Neural crest cell (in vitro differentiated cells): ENCODE measurements at places on chromosomes 16 and 17. TPM values are rescaled to one million over a fixed set of nuclear protein-coding genes. Genes with fewer than 3 reads are reported as not detected.

The NOXO1 gene
- total RNA-seq = 0.63 and 0.75 TPM in 2 replicates

The ADCY7 gene
- total RNA-seq = 6.9 and 8.8 TPM in 2 replicates

The NPIPB2 gene
- 10.1 and 12.4 TPM in 2 replicates for total RNA-seq

The TAT gene
- total RNA-seq = not detected in 2 replicates

The PRAC2 gene
- total RNA-seq = not detected in 2 replicates

The TBX6 gene
- 0.79 and 1.2 TPM in 2 replicates for total RNA-seq

The KRT20 gene
- not detected in 2 replicates for total RNA-seq

The KRTAP4-9 gene
- total RNA-seq = not detected in 2 replicates

The MYH1 gene
- total RNA-seq = not detected in 2 replicates

GRCh38 chr16:9159839-9160550 is 68.6 kb downstream of the HAPSTR1 start:
- peak; percentile 63 for DNase-seq

DNA sequence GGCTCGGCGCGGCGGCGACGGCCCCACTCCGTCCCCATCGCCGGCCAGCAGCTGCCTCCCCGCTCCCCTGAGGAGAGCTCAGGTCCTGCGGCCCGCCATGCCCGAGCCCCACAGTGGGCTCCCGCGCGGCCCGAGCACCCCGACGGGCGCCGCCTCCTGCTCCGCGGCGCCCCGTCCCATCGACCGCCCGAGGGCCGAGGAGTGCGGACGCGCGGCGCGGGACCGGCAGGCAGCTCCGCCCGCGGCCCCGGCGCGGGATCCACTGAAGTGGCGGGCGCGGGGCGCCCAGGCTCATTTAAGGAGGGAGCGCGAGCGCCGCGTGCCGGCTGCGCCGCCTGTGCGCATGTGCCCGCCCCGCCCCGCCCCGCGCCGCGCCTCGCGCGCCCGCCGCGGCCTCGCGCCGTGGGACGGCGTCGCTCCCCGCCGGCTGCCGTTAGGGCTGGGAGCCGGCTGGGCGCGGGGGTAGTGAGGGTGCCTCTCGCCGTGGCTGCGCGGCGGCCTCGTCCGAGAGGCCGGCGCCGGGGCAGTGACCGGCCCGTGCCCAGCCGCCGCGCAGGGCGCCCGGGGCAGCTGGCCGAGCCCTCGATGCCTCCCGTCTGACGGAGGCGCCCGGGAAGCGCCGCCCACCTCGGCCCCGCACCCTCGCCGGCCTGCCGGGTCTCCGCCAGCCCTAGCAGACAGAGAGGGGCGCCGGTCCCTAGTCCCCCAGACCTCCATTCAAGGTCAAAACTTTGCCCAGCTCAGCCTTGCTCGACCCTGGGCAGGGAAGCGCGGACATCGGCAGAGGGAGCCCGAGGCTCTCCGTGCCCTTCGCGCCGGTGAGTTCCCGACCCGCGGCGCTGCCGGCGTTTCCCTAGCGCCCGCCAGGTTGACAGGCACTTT is at the start of gene NETO2:
Gene NETO2, minus strand, starts transcription at position 269 of the 882 bp plus-strand sequence. CDS start 333 bp downstream, outside the sequence.
- DNase-seq = peak; percentile 58

GRCh38 chr17:55117164-55117563 is 147.6 kb upstream of the HLF start:
- no peak for DNase-seq

- no peak for DNase-seq
Measured at GRCh38 chr17:30368912-30369720, 9.6 kb upstream of the CPD start.

DNA sequence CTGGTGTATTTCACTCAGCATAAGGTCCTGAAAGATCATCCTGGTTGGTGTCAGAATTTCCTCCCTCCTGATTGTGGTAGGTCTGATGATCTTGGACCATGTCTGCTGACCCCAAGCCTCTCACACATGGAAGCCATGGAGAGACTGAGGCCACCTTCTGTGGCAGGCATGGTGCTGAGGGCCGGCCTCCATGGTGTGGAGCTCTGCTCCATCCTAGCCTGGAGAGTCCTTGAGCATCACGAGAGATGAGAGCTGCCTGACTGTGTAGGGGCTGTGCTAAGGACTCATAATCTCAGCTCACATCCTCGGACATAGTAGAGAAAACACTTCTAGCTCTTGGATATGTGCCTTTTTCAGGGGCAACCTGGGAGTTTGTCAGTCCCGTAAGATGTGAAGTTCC is 40.6 kb downstream of the MPRIP start:
- no peak for DNase-seq

- DNase-seq = no peak
Measured at GRCh38 chr16:27772093-27772825, 222.3 kb downstream of the KATNIP start.

- no peak for DNase-seq
Measured at GRCh38 chr16:85395913-85396878, 216.9 kb upstream of the GSE1 start.

- DNase-seq = no peak
Measured at GRCh38 chr17:44828919-44829522, 1.1 kb downstream of the GJC1 start.

DNA sequence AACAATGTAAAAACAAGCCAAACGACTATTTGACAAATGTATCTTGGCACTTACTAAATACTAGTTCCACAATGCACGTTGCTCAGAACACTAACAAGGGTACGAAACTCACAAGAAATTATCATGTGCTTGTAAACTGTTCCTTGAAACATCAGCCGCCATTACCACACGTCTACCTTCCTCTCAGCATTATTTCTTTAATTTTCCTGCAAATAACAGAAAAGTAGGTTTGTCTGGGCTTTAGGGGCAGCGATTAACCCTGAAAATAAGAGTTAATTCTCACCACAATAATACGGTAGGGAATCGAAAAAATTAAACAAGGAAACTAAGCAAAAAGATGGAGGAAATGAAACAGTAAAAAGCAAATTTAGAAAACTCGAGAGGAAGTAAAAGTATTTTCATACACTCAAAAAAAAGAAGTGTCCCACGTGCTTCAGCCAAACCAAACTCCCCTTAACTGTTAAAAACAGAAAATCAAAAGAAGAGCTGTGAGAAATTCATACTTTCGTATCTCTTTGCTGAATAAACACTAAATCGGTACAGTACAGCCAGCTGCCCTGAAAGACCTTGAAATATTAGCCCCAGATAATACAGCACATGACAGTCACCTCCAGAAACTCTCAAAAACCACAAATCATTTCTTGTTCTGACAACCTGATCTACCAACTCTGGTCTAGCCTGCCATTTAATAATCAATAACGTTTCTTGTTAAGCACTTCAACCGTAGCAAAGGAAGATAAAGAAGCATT is 1.2 kb downstream of the ARHGAP17 start:
- no peak for DNase-seq

GRCh38 chr16:12120982-12121652 is 144.6 kb downstream of the SNX29 start:
- DNase-seq = no peak

- DNase-seq = peak; percentile 61
Measured at GRCh38 chr16:29811896-29812665, at the start of gene PRRT2. Gene PRRT2, plus strand, starts transcription at chr16:29812193. Its CDS starts 862 bp downstream, at chr16:29813055.

GRCh38 chr17:33199571-33200510 is 93.3 kb downstream of the ASIC2 start:
- no peak for DNase-seq

DNA sequence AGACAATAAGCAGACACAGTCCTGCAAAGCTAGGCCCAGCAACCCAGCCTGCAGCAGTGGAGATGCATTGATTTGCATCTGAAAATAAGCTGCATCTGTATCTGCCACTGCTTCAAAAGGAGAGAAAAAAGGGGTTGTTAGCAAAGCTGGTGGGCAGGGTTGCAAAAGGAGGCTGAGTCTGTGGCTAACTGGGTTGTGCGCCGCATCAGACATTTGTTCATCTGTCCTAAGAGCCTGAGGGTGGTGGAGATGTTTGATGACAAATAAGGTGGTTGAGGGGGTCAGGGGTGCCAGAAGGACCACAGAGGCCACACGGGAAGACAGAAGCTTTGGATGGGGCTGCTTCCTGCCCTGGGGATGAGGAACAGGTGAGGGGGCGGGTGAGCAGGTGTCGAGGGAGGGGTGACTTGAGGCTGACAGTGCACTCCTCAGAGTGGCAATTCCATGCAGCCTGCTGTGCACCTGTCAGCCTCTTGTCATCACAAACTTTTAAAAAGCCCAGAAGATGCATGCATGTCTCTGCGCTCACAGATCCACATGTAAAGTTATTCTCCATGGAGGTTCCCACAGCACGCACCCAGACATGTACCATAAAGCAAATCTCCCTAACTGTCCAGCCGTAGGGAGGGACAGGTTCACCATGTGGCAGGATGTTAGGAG is 35.4 kb downstream of the WSB1 start:
- no peak for DNase-seq

- DNase-seq = no peak
Measured at GRCh38 chr16:50315346-50315997, 49.1 kb downstream of the ADCY7 start.

- DNase-seq = no peak
Measured at GRCh38 chr16:59440-60059, 5.9 kb downstream of the SNRNP25 start.

DNA sequence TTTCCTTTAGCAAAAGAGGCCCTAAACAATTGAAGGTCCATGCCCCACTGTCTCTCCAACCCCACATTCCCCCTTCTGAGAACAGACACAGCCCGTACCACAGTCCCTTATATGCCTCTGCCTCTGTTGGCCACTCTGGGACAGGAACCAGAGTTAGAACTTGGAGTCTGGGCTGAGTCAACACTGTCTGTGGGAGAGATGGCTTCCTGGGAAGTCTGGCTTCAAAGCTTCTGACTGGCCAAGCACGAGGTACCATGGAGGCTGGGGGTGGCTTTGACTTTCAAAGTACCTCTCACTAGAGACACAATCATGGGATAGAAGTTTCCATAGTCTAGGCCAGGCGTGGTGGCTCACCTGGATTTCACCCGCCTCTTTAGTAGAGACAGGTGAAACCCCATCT is 14.9 kb upstream of the SPOP start:
- DNase-seq = no peak

- no peak for DNase-seq
Measured at GRCh38 chr16:60703096-60703495, 1333.1 kb downstream of the CDH8 start.

- DNase-seq = no peak
Measured at GRCh38 chr16:22359679-22360078, 14.7 kb downstream of the CDR2 start.

GRCh38 chr17:28370035-28370743 is at the start of gene VTN:
Gene VTN, minus strand, starts transcription at chr17:28370307. Its CDS starts 104 bp downstream, at chr17:28370203.
- DNase-seq = peak; percentile 16

DNA sequence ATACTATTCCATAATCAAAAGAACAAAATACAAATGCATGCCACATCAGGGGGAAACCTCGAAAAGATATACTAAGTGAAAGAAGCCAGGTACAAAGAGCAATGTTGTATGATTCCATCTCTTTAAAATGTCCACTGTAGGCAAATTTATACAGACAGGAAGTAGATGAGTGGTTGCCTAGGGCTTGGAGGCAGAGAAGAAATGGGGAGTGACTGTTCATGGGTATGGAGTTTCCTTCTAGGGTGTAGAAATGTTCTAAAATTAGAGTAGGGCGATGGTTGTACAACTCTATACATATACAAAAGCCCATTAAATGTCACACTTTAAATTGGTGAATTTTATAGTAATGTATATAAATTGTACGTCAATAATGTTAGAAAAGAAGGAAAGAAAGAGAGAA is 128.1 kb downstream of the MAF start:
- DNase-seq = no peak

- DNase-seq = no peak
Measured at GRCh38 chr16:55487048-55487803, 8.2 kb downstream of the MMP2 start.

DNA sequence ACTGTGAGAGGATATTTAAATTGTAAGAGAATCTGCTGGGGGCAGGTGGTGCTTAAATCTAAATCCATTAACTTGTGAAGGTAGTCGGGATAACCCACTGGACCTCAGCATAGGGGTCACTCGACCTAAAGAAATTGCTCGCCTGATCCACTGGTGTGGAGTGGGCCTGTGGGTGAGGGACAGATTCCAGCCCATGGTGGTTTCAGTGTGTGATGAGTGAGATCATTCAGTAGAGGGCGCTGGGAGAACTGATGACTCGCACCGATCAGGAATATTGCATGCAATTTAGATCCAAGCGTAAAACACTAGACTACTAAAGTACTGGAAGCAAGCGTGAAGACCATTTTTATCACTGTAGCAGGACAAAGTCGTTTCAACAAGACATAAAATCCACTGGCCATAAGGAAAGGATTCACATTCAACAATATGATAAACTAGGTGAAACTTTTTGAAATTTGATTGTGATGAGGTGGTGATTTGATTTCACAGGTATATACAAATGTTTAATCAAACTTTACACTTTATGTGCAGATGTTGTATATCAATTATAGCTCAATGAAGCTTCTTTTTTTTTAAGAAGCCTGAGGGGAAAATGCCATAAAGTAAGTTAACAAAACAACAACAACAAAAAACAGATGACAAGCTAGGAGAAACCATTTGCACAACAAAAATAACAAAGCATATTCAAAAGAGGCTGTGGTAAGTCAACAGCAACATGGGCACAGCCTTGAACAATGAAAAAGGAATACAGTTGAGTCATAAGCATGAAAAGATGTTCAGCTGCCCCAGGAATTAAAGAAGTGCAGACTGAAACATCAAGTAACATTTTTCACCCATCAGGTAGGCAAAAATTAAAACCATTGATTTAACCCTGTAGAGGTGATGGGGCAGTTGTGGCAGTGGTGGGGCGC is 7.5 kb upstream of the TMEM170A start:
- peak; percentile 38 for DNase-seq

DNA sequence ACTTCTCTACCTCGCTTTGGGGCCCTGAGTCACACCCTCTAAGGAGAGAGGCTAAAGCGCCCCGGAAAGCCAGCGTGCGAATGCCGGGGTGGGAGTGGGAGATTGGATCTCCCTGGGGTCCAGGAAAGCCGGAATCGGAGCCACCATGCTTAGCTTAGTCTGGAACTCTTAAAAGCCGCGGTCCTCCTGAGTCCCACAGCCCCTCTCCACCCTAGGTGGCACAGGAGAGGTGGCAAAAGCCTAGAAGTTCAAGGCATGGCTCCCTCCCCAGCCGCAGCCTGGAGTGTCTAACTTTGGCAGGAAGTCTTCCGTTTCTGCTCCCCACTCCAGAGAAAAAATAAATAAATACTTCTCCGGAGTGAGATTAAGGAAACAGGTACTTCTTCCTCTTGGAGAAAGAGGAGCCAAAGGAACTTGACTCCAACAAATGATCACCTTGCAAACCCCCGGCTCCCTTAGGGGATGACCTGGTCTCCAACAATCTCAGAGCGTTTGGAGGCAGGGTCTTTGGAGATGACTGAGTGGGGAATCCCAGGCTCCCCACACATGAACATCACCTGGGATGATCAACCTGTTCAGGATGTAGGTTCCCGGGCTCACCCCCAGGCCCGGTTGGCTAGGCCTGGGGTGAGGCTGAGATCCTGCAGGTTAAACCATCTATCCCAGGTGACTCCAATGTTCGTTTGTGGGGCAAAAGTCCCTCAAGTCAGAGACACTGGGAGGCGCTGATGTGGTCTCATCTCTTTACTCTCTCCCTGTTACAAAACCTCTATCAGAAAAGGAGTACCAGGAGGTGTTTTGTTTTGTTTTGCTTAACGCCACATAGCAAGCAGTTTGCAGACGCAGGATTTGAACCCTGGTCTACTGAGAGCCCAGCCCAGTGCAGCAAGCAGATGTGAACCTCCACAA is 2.9 kb downstream of the CIITA start:
- no peak for DNase-seq
